Bladder microvascular endothelial cell (primary cell): ENCODE measurements at places on chromosomes 5 and 9. TPM values are rescaled to one million over a fixed set of nuclear protein-coding genes. Genes with fewer than 3 reads are reported as not detected.

Gene UBAC1
- total RNA-seq: 30.8 and 36.4 TPM in 2 replicates

Gene RUFY1
- total RNA-seq: 43.7 and 74.1 TPM in 2 replicates

Gene IFNK
- not detected in 2 replicates for total RNA-seq

Gene GGTA1
- total RNA-seq: 0.16 and 2.5 TPM in 2 replicates

Gene INSYN2B
- total RNA-seq: 0.81 and 9.8 TPM in 2 replicates

Gene SEMA6A
- total RNA-seq: 6.6 and 10.5 TPM in 2 replicates

Gene DMRT2
- not detected in 2 replicates for total RNA-seq

Gene SOHLH1
- not detected in 2 replicates for total RNA-seq

Gene ORM2
- not detected in 2 replicates for total RNA-seq

Gene HTR1A
- total RNA-seq: not detected in 2 replicates

Gene ADAMTS6
- total RNA-seq: 28.0 and 174 TPM in 2 replicates

Gene MARCOL
- total RNA-seq: not detected in 2 replicates
